ENCODE measurements at places on chromosomes 1 and 21.

- DNase-seq = no peak
Measured at GRCh38 chr1:33667386-33668282, 195.2 kb downstream of the ZSCAN20 start.

DNA sequence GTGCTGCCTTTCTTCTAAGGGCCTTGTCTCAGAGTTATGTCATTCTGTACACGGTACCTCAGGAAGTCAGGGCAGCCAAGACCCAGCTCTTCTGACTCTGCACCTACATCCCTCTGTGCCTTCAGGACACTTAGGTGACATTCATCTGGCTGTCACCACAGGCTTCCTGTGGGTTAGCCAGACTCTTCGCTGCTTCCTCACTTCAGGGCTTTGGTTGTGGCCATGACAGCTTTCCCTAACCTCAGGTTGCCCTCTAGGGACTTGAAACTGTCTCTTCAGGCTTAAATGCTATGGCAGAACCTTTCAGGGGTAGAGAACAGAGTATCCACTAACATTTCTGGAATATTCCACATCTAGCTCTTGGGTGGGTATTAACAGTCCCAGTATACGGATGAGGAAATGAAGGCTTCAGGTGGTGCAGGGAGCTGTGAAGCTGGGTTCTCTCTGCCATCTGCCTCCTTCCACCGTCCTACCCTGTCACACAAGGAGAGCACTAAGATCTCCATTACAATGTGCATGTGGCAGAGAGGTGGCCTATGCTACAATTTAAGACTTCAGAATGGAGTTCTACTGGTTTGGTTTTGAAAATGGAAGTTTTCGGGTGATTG is 9.9 kb downstream of the TSSK3 start:
- no peak for DNase-seq

DNA sequence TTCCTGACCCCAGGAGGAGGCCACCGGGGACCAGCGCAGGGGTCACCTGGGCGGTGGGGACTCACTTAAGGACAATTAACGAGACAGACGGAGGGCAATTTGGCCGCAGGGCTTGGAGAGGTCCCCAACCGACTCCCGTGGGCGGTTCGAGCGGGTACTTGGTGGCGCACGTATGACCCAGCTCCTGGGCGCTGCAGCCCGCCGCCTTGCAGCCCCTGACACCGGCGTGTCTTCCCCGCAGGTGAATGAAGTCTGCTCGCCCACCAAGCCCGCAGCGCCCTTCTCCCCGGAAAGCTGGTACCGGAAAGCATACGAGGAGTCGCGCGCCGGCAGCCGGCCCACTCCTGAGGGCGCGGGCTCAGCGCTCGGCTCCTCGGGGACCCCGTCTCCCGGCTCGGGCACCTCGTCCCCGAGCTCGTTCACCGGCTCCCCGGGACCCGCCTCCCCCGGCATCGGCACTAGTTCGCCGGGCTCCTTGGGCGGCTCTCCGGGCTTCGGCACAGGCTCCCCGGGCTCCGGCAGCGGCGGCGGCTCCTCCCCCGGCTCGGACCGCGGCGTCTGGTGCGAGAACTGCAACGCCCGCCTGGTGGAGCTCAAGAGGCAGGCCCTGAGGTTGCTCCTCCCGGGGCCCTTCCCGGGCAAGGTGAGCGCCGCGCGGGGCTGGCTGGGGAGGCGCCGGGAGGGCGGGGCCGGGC is 1.4 kb downstream of the KIF26B start:
- DNase-seq = peak; percentile 80

DNA sequence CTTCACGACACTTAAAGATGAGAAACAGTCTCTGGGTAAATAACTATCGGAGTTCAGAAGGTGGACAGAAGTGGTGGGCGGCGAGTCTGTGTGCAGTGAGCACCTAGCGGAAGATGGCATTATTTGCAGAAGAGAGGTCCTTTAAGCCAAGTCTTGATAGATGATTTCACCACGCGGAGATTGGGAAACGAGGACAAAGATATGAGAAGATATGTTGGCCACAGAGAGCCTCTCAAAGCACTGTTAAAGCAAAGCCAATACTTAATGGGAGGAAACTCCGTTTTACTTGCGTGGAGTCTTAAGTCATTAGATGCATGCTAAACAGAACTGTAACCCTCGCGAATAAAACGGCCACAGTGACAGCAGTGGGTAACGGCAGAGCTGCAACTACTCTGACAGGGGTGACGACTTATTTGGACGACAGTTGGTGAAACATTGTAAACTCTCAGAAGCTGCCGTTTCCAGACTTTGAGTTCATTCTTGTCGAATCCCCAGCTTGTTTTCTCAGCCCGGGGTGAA is 577 bp upstream of the CEP350 start:
- peak; percentile 42 for DNase-seq

- peak; percentile 55 for DNase-seq
Measured at GRCh38 chr1:112803906-112804762, 89.0 kb upstream of the PPM1J start.

- DNase-seq = no peak
Measured at GRCh38 chr1:151478923-151479322, 19.6 kb upstream of the POGZ start.

DNA sequence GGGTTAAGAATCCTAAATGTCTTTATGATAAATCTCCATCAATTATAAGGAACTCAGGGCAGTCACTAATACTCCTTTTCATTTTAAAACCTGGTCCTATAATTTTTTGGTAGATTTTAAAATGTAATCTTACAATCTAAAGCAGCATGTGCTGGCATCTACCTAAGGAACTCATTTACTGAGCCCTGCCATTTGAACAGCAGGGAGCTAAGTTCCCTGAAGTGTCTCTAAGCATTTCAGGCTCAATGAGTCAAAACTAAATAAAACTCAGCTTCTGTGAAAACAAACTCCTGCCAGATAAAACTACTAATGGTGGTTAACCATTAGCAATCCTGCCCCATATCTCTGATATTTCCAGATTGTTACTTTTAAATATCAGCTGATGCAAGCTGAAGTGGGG is 1371.8 kb upstream of the PRMT6 start:
- DNase-seq = no peak

- DNase-seq = no peak
Measured at GRCh38 chr1:234702342-234703000, 92.5 kb upstream of the IRF2BP2 start.

DNA sequence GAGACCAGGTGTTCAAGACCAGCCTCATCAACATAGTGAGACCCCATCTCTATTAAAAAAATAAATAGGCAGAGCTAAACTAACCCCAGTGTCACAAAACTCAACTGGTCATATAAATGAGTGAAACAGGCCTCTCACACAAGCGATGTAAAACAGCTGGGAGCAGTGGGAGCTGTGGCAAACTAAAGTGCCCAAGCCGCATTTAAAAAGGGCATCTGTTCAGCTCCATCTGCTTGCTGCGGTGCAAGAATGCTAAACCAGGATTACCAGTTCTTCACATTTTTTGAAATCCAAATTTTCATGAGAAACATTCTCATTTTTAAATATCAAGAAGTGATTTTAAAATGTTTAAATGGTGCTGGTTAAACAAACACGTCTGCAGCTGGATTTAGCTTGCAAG is 50.0 kb upstream of the WNT2B start:
- DNase-seq = no peak

DNA sequence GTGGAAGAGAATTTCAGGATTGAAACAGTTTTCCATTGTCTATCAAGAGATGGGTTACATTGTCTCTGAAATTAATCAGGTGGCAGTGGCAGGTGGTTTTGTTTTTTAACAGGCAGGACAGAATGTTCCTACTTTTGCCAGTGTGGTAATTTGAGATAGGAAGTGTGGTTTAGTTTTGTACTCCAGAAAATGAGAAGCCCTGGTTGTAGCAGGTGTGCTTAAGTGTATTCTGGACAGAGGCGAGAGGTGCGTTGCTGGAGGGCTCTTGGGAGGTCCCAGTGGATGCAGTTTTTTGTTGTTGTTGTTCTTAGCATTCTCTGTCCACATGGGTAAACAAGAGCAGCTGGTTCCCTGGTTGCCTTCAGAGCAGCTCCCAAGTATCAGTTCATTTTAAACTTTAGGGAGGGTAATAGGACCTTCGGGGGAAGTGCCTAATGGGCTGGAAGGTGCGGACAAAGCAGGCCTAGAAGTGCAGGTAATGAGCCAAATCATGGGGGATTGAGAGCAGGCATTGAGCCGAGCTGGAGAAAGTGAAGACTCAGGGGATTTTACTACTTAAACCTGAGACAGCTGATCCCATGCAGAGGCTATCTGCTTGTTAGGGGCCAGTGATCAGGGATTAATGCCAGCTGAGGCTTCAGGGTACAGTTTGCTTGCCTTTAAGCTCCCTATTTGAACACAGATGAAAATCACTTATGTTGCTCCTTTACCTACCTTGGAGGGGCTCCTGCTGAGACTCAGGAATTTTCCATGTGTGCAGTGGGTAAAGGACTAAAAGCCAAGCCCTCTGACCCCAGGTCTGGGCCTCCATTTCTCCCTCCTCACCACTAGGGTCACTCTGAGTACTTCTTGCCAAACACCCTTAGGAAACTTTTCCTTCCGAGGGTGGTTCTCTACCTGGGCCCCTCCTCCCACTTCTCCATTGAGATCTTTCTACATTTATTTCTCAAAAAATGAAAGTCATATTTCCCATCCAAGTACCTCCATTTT is 6.1 kb downstream of the PFKFB2 start:
- no peak for DNase-seq

- DNase-seq = no peak
Measured at GRCh38 chr1:207996636-207997035, 85.7 kb upstream of the CD34 start.

- no peak for DNase-seq
Measured at GRCh38 chr1:50318428-50318827, 104.8 kb downstream of the DMRTA2 start.

- DNase-seq = no peak
Measured at GRCh38 chr21:34130716-34130985, 57.3 kb downstream of the MRPS6 start.

DNA sequence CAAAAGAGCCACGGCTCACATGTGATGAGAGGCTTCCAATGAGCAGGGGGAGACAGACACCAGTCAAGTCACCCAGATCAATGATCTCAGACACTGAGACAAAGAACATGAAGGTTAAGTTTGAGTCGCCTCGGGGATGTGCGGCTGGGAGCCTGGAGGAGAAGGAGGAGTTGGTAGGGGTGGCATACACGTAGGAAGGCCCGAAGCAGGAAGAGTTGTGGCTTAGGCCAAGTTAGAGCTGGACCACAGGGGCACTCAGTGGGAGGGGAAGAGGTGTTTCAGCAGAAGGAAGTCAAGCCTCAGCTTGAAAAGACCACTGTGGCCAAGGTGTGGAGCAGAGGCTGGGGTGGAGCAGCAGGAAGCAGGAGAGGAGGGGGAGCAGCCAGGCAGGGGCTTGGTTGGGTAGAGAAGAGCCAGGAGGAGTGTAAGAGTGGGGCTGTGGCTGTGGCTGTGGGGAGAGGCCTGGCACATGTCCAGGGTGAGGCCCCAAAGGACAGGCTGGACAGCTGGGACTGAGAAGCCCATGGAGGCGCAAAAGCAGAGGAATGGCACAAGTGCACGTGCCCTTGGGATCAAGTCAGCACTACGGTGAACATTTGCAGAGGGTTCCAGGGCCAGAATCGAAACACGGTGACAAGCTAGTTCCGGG is 27.6 kb downstream of the CTNNBIP1 start:
- no peak for DNase-seq

DNA sequence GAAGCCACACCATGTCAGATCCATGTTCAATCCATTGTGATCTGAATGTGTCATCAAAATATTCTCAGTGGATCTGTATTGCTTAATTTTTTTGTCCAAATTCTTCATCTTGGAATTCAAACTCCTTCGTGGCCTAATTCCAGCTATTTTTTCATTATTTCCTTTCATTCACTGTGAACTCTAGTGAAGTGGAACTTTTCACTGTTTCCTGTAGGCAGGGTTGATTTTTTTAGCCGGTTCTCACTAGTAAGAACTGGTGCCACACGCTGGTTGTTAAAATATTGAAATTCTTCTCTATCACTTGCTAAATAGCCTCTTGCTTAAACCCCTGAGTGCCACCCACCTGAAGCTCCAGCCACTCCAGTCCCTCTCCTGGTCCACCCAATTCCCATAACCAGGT is 7.6 kb upstream of the S100A11 start:
- DNase-seq = no peak

DNA sequence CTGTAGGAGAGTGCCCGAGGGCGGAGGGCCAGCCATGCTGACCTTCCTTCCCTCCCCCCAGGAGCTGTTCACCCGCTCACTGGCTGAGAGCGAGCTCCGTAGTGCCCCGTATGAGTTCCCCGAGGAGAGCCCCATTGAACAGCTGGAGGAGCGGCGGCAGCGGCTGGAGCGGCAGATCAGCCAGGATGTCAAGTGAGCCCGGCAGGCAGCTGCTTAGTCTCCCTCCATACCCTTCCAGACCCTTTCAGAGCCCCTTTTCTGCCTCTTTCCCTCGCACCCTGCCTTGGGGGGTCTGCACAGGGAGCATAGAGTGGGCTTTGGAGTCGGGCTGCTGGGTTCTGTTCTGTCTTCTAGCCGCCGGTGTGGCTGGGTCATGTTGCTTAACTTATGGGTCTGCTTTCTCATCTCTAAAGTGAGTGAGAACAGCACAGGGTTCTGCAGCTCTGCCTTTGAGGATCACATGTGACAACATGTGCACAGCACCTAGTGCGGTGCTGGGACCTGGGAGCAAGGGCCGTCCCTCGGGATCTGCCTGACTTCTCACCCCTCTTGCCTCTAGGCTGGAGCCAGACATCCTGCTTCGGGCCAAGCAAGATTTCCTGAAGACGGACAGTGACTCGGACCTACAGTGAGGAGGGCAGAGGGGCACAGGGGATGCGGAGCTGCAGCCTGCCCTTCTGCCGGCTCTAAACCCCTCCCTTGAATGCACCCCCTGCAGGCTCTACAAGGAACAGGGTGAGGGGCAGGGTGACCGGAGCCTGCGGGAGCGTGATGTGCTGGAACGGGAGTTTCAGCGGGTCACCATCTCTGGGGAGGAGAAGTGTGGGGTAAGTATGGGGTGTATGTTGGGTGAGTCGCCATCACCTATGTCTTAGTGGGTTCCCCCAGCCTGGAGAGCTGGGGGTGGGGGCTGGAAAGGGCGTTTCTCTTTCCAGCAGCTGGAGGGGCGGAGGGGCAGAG is 6.2 kb downstream of the AMPD2 start:
- DNase-seq = no peak

DNA sequence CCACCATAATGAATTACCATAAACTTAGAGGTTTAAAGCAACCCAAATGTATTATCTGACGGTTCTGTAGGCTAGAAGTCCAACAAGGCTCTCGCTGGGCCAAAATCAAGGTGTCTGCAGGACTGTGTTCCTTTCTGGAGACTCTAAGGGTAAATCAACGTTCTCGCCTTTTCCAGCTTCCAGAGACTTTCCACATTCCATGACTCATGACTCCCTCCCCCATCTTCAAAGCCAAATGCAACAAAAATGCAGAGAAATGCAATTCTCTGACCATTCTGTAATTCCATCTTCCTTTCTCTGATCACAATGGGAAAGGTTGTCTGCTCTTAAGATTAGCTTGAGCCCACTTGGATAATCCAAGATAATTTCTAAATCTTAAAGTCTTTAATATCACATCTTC is 287.1 kb downstream of the LTN1 start:
- DNase-seq = no peak

Data from stimulated activated CD4-positive, alpha-beta T cell treated with anti-CD3 and anti-CD28 coated beads, Interleukin-4, amount 100 ng/mL, for 1 hour (primary cell).